CD4-positive, alpha-beta T cell (primary cell): ENCODE measurements at places on chromosomes 5 and 9.

DNA sequence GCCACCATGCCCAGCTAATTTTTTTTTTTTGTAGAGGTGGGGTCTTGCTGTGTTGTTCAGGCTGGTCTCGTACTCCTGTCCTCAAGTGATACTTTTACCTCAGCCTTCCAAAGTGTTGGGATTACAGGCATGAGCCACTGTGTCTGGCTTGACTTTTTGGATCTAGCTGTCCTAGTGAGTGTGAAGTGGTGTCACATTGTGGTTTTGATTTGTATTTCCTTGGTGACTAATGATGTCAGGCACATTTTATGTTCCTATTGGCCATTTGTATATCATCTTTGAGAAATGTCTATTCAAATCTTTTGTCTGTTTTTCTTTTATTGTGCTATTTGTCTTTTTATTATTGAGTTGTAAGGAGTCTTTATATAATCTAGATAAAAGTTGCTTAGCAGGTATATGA, 53.5 kb upstream of the MCCC2 start:
- DNase-seq, result no peak

GRCh38 chr9:6829027-6829426, 71.3 kb downstream of the KDM4C start:
- DNase-seq, result no peak

DNA sequence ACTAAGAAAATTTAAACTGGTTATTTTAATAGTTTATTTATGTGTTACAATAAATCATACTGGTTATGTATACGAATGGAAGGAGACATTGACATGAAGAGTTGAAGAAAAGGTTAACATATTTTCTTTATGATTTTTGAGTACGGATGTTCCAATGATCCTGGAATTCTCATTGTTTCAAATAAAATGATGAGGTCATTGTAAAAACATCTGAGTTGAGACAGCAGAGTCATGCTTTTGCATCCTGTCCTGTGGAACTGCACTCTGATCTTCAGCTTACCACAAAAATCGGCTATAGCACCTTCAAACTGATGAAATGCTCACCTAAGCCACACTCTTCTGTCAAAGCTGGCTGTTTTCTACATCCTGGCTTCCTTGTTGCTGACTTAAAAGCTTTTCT, 67.8 kb downstream of the PTCD2 start:
- DNase-seq, result no peak

DNA sequence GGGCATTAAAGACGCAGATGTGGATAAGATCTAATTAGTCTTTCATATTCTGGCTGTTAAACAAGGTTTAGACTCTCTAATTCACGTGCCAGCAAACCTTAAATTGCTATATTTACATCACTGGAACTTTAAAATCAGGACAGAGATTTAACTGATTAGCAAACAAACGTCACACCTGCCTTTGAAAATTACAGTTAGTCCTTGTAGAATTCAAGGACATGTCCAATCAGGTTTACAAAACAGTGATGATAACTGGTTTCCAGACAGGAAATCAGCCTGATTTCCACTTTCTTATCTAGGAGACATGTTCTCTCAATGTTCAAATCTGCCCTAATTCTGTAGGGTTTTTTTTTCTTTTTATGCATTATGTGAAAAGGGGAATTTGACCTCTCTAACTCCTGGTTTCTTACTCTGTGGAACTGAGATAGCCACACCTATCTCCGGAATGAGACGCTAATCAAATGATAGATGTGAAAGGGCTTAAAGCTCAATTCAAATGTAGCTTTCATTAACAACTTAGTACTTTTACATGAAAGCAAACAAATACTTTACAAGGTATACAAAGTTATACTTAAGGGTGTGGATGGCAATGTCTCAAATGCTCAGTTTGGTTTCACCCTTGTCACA, 26.5 kb downstream of the SPINK5 start:
- no peak for DNase-seq

DNA sequence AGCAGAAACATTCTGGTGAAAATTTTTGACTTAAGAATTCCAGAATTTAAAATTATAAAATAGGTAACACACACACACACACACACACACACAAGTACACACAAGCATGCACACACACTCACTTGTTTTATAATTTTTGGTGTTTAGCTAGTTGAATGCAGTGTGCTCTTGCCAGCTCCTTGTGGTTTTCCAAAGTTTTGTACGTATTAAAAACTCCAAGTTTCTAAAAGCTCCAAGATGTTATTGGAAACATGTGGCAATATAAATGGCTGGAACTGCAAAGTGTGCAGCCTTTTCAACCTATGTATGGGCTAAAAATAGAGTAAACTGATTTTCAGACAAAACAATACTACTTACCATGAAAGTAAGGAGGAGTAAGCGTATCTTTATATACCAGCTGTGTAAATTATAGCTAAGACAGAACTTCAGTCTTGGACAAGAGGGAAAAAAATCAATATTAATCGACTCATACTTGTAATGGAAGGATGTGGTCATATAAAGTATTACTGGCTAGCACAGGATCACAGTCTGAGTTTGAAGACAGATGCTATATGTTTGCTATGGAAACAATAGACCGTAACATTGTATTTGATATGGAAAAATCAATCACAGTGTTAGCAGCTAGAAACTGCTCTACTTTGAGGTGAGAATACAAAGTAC, 727.1 kb upstream of the GRAMD2B start:
- DNase-seq, result no peak

DNA sequence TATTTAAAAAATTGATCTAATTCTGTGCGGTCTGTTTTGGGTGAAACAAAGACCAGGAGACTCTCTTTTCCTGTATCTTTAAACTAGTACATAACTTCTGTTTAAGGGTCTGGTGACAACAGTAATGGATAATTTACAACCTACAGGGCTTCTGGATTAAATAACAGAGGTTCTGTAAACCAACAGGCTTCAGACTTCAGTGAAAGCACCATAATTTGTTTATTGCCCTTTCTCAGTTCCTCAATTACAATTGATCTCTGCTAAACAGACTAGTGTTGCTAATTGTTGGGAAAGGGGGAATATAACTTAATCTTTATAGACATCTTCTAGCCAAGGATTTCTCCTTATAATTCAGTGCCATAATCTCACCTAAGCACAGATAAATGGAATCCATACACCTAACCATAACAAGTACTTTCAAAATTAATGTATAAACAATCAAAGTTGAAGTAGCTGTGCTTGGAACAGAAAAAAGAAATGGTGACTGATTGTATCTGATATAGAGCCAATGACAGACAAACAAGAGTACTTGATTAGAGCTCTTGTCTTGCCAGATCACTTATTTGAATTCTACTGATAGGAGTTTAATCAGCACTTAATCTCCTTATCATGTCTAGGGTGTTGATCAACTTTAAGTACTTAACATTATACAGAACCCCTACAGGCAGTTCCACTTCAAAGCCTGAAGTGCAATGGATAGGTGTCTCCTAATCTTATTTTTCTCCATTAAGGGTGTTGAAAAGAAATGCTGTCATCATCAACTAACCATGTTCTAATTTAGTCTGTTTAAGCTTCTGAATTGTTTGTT, 536.0 kb downstream of the NR2F1-AS1 start:
- DNase-seq, result no peak

- no peak for DNase-seq
Measured at GRCh38 chr9:131429121-131430012, 35.5 kb downstream of the PRRC2B start.

GRCh38 chr9:108413809-108414208, 442.0 kb downstream of the ACTL7B start:
- DNase-seq, result no peak

- DNase-seq, result no peak
Measured at GRCh38 chr5:159759791-159760290, 156.4 kb upstream of the ADRA1B start.

DNA sequence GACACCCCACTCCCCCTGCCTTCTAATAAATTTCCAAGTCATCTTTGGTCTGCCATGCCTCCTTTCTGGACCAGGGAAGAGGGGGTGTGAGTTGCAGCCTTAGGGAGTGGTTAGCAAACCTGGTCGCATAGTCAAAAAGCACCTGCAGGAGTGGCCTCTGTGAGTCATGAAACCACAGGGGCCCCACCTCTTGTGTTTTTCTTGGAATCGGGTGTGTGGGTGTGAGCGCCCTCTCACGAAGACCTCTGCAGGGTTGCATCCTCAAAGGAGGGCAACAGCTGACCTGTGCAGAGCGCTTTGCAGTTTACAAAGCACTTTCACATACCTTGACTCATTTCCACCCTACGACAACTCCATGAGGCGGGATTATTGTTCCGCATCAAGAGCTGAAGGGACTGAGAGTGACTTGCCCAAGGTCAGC, 36.8 kb upstream of the TEX48 start:
- DNase-seq, result peak; percentile 73

DNA sequence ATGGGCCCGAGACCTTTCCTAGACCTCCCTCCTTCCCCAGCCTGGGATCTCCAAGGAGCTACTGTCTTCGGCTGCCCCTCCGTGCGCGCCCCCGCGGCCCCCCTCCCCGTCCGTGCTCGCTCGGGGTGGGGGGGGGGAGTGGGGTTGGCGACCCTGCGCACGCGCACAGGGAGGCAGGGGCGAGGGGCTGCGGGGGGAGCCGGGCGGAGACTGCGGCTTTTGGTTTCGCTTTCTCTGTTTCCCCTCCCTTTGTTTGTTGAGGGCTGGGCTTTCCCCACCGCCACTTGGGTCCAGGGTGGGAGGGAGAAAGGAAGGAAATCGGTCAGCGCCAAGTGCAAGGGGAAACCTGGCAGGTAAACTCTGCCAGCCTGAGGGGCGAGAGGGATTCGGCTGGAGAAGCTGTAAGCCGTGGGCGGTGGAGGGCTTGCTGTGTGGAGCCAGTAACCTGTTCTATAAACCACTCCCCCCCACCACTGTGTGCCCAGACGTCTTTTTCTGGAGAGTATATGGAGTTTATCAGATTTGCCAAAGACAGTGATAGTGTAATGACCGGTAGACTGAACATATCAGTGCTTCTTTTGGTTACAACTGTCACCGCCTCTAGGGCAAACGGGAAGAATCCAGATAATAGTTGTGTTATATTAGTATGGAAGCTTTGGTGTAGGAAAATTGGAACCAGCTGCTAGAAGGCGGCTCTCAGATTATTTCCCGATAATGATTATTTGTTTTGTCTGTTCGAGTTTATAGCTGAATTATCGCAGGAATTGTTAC, 684 bp downstream of the DNAJA1 start:
- peak; percentile 58 for DNase-seq

- no peak for DNase-seq
Measured at GRCh38 chr9:132637351-132637750, 32.4 kb downstream of the DDX31 start.

DNA sequence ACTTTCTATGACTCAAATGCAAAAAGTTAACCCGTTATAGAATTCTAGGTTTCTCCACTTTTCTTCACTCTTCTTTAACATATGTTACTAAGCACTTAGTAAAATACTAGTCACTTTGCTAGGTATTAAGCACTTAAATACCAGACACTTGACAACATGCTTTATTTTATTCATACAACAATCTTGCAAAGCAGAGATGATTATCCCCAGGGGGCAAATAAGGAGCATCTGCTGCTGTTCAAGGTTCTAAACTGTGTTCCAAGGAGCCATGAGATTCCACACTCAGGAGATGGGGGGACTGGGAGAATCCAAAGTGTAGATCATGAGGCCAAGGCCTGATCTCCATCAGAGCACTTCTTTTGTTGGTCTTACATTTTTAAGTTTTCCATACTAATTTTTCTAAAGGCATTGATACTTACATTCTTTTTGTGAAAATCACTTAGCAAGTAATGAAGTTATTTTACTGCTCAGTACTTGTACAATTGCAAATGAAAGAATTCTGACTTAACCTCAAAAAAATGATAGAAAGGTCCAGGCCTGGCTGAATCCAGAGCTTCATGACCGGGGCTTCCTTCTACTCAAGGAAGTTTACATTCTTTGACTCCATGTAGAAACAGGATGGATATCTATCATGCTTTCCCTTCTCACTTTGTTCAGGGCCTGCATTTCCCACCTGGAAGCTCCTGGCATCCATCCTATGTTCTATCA, 504.4 kb upstream of the WWC1 start:
- no peak for DNase-seq

- peak; percentile 14 for DNase-seq
Measured at GRCh38 chr5:157464519-157465171, 4.6 kb downstream of the NIPAL4 start.

DNA sequence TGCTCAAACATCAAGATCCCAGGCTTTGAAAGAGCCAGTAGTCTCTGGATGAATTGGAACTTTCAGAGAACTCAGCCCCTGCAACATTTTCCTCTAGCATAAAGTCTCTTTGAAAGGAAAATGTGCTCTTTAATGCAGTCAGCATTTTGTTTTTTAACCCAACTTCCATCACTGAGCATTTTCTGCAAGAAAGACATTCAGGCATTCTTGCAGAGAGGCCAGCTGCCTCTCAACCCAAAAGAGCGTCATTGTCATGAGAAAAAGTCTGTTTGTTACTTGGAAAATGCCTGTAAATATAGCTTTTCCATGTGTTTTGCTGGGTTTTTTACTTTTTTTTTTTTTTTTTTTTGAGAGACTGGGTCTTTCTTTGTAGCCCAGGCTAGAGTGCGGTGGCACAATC, 225.0 kb downstream of the ADAMTSL1 start:
- no peak for DNase-seq

DNA sequence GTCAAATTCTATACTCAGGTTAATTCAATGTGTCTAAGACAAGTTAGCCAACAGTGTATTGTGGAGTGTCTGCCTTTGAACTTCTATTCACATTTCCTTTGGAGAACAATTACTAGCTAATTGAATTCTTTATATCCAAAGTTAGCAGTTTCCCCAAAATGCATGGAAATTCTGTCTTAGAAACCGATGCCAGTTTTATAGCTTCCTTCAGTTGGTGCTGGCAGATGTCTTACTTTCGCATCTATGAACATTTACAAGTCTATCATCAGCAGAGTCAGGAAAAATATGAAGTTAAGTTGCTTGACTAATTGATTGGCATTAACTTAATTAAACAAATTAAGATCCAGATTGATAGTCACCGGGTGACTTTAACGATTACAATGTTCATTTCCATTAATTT, 527.6 kb upstream of the CDH18 start:
- DNase-seq, result no peak

GRCh38 chr5:78008356-78008967, 232.3 kb upstream of the TBCA start:
- no peak for DNase-seq

GRCh38 chr5:157511651-157512644, 51.9 kb downstream of the NIPAL4 start:
- DNase-seq, result peak; percentile 33

GRCh38 chr9:33187519-33188218, 20.5 kb upstream of the B4GALT1 start:
- DNase-seq, result no peak

GRCh38 chr5:108707141-108707540, 40.6 kb upstream of the FER start:
- DNase-seq, result no peak

- no peak for DNase-seq
Measured at GRCh38 chr5:150510460-150511263, 2.7 kb downstream of the NDST1 start.

- DNase-seq, result no peak
Measured at GRCh38 chr5:4387290-4387689, 752.8 kb upstream of the ADAMTS16 start.
